Activated CD8-positive, alpha-beta memory T cell treated with anti-CD3 and anti-CD28 coated beads for 4 hours (primary cell): ENCODE measurements at places on chromosomes 3 and 15.

DNA sequence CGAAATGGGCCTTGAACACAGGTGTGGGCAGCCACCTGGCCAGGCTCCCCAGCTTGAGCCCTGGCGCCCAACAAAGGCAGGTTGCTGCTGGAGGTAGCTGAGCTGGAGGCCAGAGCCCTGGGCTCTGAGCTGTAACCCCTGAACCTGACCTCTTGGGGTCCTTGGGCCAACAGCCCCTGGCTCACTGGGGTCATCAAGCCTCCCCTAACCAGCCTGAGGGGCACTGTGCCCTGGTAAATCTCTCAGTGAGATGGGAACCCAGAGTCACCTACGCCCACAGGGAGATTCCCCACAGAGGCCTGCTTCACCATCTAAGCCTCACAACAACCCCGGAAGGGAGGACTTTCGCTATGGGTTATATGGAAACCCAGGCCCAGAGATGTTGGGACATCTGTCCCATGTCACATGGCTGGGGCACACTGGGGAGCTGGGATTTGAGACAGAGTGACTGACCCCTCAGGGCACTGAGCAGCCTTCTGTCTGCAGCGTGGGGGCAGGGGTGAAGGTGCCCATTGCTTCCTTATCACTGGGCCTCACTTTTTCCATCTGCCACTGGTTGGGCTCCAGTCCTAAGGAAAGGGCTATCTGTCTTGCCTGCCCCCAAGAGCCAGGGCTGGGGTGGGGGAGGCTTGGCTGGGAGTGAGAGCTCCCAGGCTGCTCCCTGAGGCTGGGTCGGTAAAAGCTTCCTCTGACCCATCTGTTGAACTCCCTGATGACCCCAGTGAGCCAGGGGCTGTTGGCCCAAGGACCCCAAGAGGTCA, 59.1 kb downstream of the IQSEC1 start:
- DNase-seq: no peak

DNA sequence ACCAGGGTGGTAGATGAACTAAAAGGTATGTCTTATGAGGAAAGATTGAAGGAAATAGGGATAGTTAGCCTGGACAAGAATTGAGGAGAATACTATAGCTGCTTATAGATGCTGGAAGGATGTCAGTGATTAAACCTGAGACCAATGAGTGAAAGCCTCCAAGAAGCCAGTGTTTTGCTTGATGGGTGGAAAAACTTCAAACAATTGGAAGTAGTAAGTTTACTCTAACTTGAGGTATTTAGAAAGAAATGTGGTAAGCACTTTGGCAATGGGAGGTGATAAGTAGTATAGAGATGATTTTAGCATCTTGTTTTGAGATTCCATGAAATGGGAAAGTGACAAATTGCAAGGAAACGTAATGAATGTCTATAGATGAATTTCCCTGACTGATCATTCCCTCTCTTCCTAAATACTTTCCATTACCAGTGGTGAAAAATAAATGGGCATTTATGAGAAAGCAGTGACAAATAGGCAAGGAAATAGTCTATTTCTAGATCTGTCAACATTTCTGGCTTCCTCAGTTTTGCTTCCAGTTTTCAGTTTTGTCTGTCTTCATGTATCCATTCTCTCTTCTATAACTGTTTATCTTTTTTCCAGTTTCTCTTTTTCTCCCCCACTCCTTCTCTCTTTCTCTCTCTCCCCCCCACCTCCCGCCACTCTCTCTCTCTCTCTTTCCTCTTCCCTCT, 19.2 kb downstream of the SLC15A2 start:
- DNase-seq: no peak

GRCh38 chr3:124576565-124577493, 153.4 kb upstream of the UMPS start:
- no peak for DNase-seq

- DNase-seq: no peak
Observed at GRCh38 chr15:49148727-49149126, 6.7 kb downstream of the COPS2 start.

DNA sequence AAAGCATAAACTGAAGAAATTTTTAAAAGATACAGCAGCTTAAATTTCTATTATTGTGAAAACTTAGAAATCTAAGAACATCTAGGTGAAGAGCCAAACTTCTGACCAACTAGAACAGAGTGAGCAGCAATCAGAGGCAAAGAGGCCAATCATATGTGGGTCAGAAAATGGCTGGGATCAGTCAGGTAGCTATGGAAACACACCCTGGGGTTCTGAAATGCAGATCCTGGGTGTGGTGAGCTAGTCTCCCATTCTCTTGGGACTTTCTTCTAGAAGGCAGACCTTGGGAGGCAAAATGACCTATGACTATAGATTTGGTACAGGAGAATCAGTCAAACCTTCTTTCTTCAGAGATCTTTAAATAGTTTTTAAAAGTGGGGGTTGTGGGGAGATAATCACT, 385.8 kb downstream of the TBC1D5 start:
- DNase-seq: no peak
